NCI-H2107 (cell line): ENCODE measurements at places on chromosomes 7 and 10.

- DNase-seq = no peak
Observed at GRCh38 chr10:103828587-103829197, 26.7 kb downstream of the SH3PXD2A start.

DNA sequence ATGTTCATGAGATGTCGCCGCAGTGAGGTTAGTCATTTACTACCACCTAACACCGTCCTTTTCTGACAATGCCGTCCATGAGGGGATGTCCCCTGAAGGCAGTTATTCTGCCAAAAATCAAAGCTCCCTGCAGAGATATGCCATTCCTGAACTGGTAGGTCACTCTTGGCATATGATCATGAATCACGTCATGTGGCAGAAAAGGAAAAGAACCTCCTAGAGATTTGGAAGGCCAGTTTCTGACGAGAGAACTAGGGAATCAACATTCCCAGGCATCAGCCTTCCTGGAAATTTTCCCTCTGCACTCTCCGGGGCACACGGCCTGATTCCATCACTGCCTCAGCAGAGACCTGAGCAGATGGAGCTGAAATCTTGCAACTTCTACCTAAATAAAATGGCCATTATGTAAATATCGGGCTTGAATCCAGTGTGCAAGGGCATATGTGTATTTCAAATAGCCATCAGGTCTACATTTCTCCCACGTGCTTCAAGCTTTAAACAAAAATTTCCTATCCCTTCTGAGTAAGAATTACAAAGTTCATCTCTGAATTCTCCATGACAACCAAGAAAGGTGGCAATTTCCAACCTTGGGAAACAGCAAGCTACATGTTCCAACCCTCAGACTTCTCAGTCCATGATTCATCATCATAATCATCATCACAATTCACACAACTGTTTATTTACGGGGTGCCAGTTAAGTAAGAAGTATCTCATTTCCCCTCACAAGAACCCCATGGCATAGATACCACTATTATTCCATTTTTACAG, 46.5 kb downstream of the AMPH start:
- no peak for DNase-seq

- no peak for DNase-seq
Observed at GRCh38 chr7:46175221-46175620, 254.1 kb upstream of the IGFBP3 start.

DNA sequence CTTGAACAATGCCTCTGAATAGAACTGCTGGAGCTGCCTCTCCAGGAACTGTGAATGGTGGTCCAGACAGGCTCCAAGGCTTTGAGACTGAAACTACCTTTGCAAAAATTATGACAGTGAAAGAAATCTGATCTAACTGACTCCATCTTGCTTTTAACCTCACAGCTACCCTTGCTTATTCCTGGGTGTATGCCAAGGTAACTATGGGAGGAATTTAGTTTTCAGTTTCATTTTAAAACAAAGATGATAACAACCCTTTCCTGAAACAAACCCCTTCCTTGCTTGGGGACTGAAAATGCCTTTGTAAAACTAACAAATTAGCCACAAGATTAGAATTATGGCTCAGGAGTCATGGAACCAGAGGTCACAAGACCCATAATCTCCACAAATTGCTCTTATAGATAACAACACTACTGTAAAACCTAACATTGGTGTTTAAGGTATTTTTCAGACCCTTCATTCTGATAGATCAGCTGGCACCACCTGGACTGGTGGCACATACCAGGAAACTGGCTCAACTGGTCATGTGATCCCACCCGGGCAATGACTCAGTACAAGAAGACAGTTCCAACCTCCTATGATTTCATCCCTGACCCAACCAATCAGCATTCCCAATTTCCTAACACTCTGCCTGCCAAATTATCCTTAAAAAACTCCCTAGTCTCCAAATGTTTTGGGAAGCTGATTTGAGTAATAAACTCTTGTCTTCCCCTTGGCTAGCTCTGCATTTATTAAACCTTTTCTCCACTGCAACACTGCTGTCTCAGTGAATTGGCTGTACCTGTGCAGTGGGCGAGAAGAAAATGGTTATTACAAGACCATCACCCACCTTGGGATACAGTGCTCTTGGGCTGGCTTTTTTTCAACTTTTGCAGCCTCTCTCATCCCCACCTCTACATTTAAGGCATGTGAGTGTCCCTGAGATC, 608.1 kb downstream of the TYW1 start:
- no peak for DNase-seq

GRCh38 chr7:102434039-102434486, 688 bp downstream of the ORAI2 start:
- DNase-seq = no peak

DNA sequence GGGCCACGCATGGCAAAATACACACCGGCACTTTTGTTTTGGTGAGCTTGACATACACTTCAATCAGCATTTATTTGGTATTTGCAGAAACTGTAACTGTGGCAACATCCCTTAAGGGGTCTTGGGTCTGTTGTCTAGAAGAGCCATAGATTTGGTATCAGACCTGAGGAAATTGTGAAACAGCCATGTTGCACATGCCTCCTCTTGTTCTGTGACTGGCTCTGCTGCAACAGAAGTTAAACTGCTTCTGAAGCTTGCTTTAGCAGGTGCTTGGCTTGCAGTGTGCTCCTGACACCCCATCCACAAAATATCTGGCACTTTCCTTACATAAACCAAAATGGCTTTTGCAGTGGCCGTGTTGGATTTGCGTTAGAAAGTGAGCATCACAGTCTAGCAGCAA, 247.3 kb downstream of the GATA3 start:
- DNase-seq = no peak

GRCh38 chr10:30039988-30040387, 19.4 kb downstream of the JCAD start:
- DNase-seq = no peak

DNA sequence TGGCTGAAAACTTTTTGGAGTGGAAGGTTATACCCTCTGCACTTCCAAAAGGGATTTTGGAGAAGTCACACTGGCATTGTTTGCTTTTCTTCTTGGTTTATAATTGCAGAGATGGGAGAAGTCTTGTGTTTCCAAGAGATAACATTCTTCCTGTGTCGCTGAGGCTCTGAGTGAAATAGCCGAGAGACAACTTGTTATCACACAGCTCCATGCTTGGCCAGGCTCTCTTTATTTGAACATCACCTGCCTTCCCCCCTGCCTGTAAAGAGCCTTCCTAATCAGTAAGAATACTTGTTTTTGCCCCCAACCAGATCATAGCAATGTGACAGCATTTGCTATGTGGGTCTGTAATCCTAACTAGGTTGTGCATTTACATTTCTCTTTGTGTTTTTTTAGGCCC, 270.7 kb downstream of the GALNT17 start:
- DNase-seq = no peak

DNA sequence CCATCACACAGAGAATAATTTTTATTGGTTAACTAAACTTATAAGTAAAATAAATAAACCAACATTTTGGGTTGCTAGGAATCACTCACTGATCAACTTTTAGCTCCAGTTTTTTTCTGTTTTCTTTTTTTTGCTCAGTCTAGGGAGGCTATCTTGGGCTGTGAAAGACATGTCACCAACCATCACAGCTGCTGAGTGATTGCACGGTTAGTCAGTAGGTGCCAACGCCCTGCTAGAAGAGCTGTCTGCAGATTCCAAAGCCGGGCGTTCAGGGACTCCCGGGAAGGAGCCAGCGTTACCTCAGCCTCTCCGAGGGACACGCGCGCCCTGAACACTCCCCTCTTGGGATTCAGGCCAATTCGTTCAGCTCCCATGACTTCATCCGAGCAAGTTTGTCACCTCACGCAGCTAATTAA, 604 bp upstream of the STAM start:
- no peak for DNase-seq
